AG08395 (cell line): ENCODE measurements at places on chromosomes 7 and 10.
A peak's percentile ranks its signal among the peaks of the same experiment; 100 is the strongest.

DNA sequence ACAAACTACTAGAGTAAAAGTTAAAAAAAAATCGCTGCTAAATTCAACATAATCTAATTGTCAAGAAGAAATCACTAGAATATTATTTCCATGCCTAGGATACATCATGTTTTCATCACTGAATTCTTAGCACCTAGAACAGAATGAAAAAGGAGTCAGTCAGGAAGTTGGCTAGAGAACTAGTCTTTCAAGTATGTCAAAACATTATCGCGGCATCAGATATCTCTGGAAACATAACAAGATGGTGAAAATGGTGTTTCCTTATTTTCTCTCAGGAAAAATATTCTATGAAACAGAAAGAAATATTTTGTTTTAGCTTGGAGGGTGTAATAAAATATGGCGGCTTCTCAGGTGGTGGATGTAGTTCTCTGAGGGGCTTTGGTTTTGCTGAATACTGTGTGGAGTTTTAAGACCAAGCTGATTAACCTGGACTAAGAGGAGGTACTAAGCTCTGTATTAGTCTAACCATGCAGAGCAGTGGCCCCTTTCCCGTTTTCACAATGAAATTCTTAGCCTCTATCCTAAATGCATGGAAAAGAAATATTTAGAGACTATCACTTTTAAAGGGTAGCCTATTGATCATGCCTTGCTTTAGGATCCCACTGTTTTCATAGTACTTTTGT is 205.6 kb downstream of the MDFIC start:
- DNase-seq: no peak

GRCh38 chr7:107274506-107274905 is 105.7 kb downstream of the HBP1 start:
- no peak for DNase-seq

DNA sequence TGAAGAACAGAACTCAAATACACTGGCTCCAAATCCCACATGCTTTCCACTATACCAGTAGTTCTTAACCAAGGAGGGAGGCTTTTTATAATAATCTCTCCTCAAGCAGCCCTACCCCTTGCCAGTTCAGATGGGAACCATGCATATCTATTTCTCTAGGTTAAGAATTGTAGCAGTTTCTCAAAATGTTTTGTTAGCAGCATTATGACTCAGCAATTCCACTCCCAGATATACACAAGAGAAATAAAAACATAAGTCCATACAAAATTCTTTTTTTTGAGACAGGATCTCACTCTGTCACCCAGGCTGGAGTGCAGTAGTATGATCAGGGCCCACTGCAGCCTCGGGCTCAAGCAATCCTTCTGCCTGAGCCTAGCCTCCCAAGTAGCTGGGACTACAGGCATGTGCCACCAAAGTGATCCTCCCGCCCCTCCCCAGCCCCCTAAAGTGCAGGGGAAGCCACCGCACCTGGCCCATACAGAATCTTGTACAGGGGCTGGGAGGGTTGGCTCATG is 18.1 kb downstream of the YWHAG start:
- peak; percentile 47 for DNase-seq

DNA sequence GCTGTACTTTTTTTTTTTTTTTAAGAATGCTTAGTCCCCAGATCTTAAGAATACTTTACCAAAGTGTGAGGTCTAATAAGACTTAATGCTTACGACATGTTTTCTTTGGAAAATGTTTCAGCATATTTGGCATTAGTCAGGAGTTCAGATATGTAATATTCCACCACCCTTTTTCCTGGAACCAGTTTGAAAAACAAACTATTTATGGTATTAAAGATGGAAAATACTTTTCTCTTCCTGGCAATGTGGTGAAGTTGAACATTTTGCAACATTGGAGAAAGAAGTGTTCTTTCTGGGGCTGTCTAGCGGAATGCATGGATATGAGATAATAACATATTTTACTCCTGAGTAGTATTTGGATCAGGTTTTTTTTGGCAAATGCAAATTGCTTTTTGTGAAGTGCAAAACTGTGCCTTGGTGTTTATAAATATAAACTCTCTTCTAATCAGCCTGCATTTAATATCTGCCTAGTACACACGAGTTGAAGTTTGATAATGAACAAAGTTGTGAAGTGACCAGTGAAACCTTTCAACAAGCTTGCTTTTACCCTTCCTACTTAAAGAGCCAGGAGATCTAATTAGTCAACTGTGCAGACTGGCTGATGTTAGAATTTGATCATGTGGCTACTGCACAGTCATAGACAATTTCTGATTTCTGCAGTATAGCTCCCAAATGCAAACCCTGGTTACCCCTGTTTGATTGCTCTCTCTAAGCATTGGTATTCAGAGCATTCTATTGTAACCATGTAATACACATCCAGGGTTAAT is 20.9 kb downstream of the MAP3K8 start:
- DNase-seq: peak; percentile 86

- DNase-seq: no peak
Observed at GRCh38 chr10:110834629-110835301, 37.0 kb upstream of the PDCD4 start.

GRCh38 chr7:83976302-83976701 is 218.3 kb downstream of the SEMA3A start:
- DNase-seq: peak; percentile 46

GRCh38 chr7:20744954-20745446 is 41.7 kb downstream of the SP8 start:
- no peak for DNase-seq
